ENCODE measurements at places on chromosomes 5 and 9. TPM values are rescaled to one million over a fixed set of nuclear protein-coding genes. Genes with fewer than 3 reads are reported as not detected.
A peak's percentile ranks its signal among the peaks of the same experiment; 100 is the strongest.

Gene C9orf50
- total RNA-seq = 0.22 TPM

Gene RABGAP1
- total RNA-seq = 64.5 TPM

- H3K27ac ChIP-seq = peak overlapping the region; percentile 99
- no peaks in the 10 kb centered on the region for H3K36me3 ChIP-seq
- no peak overlapping the region for H3K4me3 ChIP-seq
These were observed 2.3 kb upstream of the TNIP1 start for GRCh38 chr5:151083081-151083676.

- H3K36me3 ChIP-seq = peaks cover 41% of the 10 kb centered on the region
- H3K4me1 ChIP-seq = peaks cover 11% of the 10 kb centered on the region
- DNase-seq = peak; percentile 57
These were observed 5.5 kb downstream of the MRNIP start for GRCh38 chr5:179852993-179853547.

Measured in spleen (tissue), 13 donors.